ENCODE measurements at places on chromosomes 12 and 14.

- DNase-seq = peak; percentile 53
Observed at GRCh38 chr14:28767853-28768741, 1.5 kb downstream of the FOXG1 start.

DNA sequence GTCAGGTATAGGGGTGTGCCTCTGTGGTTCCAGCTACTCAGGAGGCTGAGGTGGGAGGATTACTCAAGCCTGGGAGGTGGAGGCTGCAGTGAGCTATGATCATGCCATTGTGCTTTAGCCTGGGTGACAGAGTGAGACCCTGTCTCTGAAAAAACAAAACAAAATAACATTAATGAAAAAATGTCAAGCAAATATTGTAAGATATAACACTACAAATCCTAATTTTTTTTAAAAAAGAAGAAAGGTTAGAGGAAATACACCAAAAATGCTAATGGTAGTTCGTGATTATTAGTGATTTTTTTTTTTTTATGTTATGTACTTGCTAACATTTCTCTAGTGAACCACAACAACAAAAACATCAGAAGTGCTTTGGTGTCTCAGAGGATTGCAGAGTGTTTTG, 47.7 kb downstream of the TSPAN9 start:
- DNase-seq = no peak

DNA sequence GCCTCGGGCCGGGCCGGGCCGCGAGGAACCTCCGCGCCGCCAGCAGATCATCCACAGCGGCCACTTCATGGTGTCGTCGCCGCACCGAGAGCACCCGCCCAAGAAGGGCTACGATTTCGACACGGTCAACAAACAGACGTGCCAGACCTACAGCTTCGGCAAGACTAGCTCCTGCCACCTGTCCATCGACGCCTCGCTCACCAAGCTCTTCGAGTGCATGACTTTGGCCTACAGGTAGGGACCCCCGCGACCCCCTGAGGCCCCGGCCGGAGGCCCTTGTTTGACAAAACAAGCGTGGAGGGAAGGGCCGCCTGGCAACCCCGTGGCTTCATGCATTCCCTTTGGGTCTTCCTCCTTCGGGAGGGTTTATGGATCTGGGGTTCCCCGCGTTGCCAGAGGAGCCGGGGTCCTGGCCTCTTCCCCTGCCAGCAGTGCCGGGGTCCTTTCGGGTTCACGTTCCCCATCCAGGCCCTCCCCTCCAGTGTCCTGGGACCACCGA, 526 bp downstream of the MLXIP start:
- no peak for DNase-seq

GRCh38 chr12:119296535-119296934, 38.0 kb upstream of the CCDC60 start:
- no peak for DNase-seq

- no peak for DNase-seq
Observed at GRCh38 chr12:93913845-93914244, 234.5 kb upstream of the PLXNC1 start.

DNA sequence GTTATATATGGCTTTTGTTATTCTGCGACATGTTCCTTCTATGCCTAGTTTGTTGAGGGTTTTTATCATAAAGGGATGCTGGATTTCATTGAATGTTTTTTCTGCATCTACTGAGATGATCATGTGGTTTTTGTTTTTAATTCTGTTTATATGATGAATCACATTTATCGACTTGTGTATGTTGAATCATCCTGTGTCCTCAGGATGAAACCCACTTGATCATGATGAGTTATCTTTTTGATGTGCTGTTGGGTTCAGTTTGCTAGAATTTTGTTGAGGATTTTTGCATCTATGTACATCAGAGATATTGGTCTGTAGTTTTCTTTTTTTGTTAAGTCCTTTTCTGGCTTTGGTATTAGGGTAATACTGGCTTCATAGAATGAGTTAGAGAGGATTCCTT, 291.2 kb downstream of the AKAP6 start:
- no peak for DNase-seq

GRCh38 chr14:89325299-89325883, 91.6 kb downstream of the FOXN3 start:
- no peak for DNase-seq

DNA sequence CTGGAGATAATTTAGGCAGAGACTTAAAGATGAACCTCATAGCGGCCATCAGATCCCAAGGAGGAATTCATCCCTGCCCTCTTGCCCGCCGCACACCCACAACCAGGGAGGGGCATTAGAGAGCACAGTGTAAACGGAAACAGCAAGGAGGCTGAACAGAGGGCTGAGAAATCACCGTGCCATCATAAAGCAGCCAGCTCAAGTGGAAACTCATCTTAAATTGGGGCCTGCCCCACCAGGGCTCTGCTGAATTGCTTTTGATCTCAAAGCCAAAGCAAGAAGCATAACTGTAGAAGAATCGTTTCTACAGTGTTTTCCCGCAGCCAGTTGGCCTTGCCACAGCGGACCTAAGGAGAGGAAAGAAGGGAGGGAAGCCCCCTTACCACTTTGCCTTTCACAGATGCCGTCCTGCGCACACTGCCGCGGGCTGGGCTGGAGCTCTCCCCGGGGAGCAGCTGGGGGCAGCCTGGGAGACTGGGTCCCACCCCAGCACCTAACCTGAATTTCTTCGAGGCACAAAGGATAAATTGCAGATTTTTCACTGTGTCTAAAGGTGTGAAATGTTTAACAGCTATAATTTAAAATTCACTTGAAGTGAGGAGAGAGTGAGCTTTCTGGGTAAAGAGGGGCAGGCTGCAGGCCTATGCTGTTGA, 51.8 kb upstream of the MMP17 start:
- DNase-seq = no peak

DNA sequence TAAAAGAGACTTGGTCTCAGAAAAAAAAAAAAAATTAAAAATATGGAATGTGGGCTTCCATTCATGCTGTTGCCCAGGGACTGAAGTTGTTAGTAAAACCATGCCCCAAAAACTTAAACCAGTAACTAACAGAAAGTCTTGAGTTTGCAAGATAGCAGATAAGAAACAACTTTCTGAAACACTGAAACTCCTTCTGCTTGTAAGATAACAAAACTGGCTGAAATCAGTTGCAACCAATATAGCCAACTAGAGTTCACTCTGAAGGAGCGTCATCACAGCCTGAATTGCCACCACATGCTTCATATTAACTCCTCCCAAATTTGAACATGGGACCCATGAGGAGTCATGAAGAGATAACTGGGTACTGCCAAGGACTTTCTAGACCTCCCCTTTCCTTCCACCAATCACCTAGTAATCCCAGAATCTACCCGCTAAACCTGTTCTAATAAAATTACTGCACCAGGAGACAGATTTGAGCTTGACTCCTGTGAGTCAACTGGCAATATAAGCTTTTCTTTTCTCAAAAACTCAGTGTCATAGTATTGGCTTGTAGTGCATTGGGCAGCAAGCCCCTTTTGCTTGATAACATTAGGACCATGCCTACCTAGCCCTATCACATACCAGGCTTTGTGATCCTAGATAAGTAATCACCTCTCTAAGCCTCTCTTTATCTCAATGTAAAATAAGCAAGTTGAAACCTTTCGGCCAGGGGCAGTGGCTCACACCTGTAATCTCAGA, 53.6 kb downstream of the R3HDM2 start:
- no peak for DNase-seq

GRCh38 chr14:103516426-103517173, 6.0 kb downstream of the CKB start:
- DNase-seq = no peak

Data from nephron progenitor cell (in vitro differentiated cells).